ENCODE measurements at places on chromosomes 3 and 15.
A peak's percentile ranks its signal among the peaks of the same experiment; 100 is the strongest.

GRCh38 chr3:123383091-123384053, 65.5 kb downstream of the ADCY5 start:
- no peak for DNase-seq

- no peak for DNase-seq
Observed at GRCh38 chr15:63559753-63560152, 37.4 kb upstream of the FBXL22 start.

DNA sequence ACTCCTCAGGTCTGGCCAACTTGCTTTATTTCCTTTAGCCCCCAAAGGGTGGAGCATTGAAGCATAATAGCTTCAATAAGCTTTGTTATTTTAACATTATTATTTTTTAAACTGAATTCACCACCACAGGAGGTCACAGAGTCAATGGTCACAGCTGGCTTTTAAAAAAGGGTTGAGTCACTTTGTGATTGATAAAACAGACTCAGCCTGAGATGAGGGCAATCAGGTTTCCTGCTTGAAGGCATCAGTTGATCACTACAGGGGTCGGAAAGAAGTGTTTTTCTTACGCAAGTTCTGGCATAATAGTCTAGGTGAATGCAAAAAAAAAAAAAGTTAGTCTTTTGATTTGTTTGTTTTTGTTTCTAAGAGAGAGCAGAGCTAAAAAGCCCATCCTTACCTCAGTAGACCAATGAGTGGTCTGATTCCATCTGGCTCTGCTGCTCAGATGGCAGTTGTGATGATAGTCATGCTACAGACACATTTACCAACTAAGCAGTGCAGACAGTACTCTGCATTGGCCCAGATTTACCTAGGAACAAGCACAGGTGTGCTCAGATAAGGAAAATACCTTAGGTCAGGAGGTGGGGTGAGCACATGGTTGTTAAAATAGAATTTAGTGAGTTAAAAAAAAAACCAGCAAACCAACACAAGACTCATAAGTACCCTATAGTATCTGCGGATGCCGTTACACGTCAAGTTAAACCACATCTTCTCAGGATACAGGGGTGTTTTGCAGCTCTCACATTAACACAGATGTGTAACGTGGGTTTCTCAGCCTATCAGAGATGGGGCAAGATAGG, 22.6 kb downstream of the ZNF80 start:
- DNase-seq = no peak

DNA sequence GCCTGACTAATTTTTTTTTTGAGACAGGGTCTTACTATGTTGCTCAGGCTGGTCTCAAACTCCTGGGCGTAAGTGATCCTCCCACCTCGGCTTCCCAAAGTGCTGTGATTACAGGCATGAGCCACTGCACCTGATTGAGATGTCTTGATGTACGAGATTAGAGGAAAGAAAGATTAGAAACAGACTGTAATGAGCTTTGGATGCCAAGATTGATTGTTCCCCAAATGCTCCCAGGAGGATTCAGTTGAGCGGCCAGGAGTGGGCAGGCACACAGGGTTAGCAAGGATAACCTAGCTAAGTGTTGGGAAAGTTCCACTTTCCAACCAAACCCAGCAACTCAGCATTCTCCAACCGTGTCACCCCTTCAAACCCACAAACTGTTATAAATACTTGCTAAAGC, 63.7 kb downstream of the SRGAP3 start:
- DNase-seq = no peak

- DNase-seq = no peak
Observed at GRCh38 chr15:63256433-63257274, 20.8 kb upstream of the APH1B start.

DNA sequence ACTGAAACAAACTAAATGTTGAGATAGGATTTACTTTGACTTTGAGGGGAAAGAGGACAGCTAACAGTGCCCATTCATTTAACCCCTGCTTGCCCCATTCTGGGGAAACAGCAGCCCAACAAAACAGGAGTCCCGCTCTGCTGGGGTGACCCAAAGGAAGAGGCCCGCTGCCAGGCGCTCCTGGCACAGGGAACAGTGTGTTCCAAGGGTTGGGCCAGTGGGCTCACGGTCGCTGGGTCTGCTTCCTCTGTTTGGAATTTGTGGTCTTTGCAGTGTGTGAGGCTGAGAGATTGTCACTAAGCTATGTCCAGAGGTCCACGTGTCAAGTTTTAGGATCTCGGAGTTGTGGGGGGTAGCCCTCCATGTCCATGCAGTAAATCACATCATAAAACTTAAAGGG, 250.4 kb upstream of the C2CD4B start:
- no peak for DNase-seq

GRCh38 chr3:4355401-4356219, 52.4 kb downstream of the SETMAR start:
- peak; percentile 39 for DNase-seq

DNA sequence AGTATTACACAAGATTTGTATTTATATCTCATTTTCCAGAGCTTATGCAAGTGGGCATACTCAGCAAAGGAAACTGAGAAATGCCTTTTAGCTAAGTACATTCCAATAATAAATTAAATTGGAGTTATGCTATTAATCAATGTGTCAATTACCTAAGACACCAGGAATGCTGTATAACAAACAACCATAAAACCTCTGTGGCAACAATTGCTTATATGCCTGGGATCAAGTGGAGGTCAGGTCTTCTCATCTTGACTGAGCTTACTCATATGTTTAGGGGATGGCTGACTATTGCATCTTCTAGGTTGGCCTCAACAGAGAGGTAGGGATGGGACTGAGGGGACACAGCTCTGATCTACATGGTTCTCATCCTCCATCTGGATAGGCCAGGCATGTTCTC, 30.7 kb downstream of the CD200R1L start:
- DNase-seq = no peak

- peak; percentile 41 for DNase-seq
Observed at GRCh38 chr15:63089260-63090043, 32.2 kb upstream of the LACTB start.

DNA sequence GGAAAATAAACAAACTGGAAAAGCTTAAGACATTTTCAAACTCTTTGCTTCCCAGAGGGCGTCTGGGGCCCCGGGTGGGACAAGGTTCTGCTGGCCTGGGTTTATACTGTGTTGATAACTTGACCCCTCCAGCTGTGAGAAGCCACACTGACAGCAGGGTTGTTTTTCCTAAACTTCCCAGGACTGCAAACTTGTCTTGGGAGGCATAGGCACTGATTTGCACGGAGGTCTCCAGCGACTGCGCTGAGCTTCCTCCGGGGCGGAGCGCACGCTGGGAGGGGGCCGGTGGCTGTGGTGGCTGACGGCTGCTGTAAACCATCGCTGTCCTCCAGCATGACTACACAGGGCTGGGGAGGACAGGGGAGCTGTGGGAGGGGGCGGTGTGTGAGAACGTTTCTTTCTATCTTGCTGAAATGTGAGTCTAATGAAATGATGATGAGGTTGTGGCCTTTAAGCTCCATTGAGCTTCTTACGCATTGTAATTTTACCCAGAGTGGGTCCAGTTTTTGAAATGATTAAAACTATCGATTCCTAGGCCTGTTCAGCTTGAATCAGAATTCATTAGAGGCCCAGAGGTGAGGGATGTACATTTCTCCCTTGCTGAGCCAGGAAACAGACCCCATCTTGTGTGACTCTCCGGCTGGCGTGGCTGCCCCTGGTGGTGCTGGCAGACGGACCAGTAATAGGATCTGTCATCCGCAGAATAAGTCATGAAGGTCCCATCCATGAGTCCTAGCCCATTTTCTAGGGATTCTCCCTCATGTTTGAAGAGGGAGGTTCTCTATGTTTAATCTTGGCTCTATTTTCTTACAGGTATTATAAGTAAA, 40.5 kb upstream of the VPS8 start:
- DNase-seq = no peak

GRCh38 chr15:79977431-79978054, 6.5 kb upstream of the BCL2A1 start:
- DNase-seq = no peak

- DNase-seq = no peak
Observed at GRCh38 chr15:70202756-70203155, 105.0 kb upstream of the TLE3 start.

- DNase-seq = no peak
Observed at GRCh38 chr3:108931035-108931434, 22.6 kb downstream of the GUCA1C start.

- no peak for DNase-seq
Observed at GRCh38 chr3:5041315-5041714, 62.1 kb downstream of the BHLHE40 start.

GRCh38 chr3:69079269-69080159, 651 bp downstream of the UBA3 start:
- DNase-seq = peak; percentile 67

- DNase-seq = no peak
Observed at GRCh38 chr3:128788268-128788869, 62.4 kb downstream of the RAB7A start.

- no peak for DNase-seq
Observed at GRCh38 chr15:92845126-92845508, 55.0 kb upstream of the CHD2 start.

DNA sequence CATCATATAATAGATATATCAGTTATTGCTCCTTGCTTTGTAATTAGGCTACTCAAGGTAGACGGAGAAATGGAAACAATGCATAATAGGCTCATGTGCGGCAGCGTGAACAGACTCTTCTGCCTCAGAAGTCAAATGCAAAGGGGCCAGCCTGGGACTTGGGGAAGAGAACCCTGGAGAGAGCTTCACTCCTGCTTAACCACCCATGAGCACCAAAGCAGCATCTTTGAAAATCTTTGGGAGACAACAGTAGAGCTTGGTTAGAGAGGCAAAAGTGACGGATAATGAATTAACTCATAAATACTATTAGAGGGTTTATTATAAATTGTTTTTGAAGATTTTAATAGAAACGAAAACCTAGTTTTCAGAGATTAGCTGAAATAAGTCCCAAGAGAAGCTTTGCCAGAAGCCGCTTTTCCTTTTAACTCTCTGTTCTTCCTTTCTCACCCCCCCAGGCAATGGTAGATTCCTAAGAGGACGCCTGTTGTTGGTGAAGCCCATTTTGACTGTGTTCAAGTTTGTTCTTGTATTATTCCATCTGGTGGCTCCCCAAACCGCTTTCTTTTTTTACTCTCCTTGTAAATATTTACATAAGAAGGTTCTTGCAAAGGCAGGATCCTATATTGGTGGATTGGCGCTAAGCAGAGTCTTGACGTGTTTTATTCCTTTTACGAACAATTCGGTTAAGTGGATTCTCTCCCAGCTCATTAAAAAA, 196.0 kb upstream of the TPRG1 start:
- DNase-seq = no peak

- peak; percentile 74 for DNase-seq
Observed at GRCh38 chr15:53837263-53837662, 77.8 kb upstream of the WDR72 start.

DNA sequence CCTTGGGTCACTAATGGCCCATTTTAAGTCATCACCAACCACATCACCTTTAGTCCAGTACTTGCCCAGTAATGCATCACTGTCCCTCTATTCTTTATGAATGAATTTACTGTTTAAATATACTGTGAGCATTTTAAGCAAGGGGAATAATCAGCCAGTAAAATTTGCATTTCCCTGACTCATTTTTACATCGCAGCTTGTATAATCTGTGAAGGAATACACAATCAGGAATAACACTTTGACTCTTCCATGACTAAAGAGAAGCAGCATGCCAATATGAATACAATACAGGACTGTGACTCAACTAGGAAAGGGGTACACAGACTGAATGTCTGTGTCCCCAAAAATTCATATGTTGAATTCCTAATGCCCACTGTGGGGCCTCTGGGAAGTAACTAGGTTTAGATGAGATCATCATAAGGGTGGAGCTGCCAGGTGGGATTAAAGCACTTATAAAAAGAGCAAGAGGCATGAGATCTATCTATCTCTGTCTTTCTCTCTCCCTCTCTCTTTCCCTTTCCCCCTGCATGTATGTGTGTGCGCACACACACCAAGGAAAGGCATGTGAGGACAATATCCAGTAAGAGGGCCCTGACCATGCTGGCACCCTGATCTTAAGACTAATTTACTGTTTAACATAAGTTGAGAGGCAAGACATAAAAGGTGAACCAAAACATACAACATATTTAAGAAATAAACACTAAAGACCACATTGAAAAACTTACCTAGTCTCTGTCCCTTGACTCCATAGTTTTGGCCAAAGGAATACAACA, 12.1 kb downstream of the B4GALT4 start:
- no peak for DNase-seq

DNA sequence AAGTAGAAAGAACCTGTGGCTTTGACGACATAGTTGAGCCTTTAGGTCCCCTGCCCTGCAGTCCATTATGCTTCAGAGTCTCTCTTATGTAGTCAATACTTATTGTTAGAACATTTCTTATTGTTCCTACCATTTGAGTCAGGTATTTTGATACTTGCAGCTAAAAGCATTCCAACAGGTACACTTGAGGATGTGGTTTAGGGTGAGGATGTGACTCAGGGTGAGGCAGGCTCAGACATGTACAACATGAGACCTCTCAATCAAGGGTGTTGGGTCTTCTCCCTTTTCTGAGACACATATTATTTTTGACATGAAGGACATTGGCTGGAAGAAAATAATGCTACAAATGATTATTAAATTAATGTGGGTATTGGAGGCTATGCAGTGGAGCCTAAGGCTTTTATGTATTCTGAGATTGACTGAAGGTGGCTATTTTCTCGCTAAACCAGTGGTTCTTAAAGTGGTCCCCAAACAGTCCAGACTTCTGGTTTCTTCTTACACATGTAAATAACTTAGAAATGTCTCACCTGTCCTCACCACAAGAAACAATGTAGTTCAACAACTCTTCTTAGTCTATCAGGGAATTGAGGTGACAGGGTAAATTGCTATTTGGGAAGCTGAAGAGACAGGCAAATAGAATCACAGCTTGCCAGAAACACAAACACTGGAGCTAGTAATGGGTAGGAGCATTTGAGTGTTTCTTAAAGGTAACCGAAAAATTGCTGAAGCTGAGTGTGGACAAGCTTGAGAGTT, 135.5 kb upstream of the ZPLD1 start:
- DNase-seq = no peak

- DNase-seq = no peak
Observed at GRCh38 chr3:24240306-24240705, 254.3 kb downstream of the THRB start.

DNA sequence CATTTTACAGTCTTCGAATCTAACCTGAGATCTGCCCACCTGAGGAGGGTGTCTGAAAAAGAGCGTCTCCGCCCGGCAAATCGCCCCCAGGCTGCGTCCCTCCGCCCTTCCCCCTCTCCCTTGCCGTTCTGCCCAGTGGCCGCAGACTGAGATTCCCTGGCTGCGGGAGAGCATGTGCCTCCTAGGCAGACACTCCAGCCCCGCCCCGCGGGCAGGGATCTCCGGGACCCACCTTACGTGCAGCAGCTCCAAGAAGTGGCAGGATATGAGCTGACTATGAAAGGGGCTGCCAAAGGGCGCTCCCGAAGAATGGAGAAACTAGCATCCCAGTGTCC, 2.7 kb upstream of the WNT5A start:
- DNase-seq = peak; percentile 55

- DNase-seq = no peak
Observed at GRCh38 chr15:69853544-69853951, 244.2 kb downstream of the TLE3 start.

- no peak for DNase-seq
Observed at GRCh38 chr3:55169608-55170072, 241.8 kb upstream of the LRTM1 start.

- no peak for DNase-seq
Observed at GRCh38 chr3:148914936-148915690, 50.0 kb downstream of the CPA3 start.

GRCh38 chr3:149820183-149820582, 7.2 kb downstream of the RNF13 start:
- no peak for DNase-seq
